ENCODE measurements at places on chromosomes 7 and 10.

GRCh38 chr10:125190946-125191345 is 30.6 kb upstream of the CTBP2 start:
- DNase-seq, result no peak

DNA sequence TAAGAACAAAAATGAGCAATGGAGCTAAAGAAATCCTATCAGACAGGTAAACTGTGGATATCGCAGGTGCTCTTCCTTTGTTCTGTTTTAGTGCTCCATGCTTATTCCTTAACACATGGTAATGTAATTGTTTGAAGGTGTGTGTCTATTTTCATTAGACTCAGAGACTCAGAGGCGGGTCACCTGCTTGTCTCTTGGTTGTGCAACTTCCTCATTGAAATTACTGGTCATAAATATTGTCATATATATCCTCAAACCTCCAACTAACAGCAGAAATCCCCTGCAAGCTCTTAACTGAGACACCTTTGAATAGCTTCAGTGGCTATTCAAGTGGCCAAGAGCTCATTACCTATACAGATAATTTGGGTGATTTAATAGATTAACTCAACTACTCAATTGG is 177.2 kb downstream of the PTN start:
- DNase-seq, result no peak

DNA sequence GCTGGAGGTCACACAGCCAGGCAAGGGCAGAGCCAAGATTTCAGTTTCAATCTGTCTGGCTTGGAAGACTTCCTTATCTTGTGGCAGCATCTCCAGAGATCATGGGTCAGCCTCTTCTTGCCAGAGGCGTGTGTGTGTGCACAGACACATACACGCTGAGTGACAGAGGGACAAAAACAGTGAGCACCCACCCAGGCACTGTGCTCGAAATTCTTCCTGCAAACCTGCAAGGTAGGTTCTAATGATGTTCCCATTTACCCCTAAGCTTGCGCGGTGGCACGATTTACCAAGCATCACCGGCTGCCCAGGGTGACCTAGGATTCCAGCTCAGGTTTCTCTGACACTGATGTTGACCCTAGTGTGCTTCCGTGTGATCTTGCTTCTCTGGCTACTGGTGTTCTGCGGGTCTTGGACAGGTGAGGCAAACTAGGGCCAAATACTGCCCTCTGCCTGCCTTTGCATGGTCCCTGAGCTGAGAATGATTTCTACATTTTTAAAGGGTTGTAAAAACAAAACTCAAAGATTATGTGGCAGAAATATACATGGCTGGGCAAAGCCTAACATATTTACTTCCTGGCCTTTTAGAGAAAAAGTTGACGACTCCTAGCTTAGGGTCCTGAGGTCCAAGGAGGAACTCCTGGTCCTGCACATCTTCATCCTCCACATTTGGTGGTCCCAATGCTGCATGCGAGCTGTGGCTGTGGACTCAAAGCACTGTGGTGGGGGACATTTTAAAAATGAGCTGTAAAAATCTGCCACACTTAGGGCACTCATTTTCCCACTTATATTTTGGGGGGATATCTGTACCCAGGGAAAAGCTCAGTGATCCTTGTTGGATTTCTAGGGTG is 268.5 kb downstream of the RPS24 start:
- DNase-seq, result no peak

GRCh38 chr10:61758433-61758832 is 95.7 kb downstream of the CABCOCO1 start:
- DNase-seq, result peak; percentile 21

- DNase-seq, result no peak
Measured at GRCh38 chr10:79136236-79137005, 67.7 kb downstream of the ZMIZ1 start.

GRCh38 chr10:22988581-22989360 is 60.9 kb downstream of the ARMC3 start:
- DNase-seq, result peak; percentile 59

- DNase-seq, result no peak
Measured at GRCh38 chr7:35454575-35455385, 200.9 kb upstream of the TBX20 start.

- DNase-seq, result peak; percentile 69
Measured at GRCh38 chr7:128827248-128827958, 2.8 kb upstream of the FLNC start.
